A549 (cell line): ENCODE measurements at places on chromosomes 3 and 15.

DNA sequence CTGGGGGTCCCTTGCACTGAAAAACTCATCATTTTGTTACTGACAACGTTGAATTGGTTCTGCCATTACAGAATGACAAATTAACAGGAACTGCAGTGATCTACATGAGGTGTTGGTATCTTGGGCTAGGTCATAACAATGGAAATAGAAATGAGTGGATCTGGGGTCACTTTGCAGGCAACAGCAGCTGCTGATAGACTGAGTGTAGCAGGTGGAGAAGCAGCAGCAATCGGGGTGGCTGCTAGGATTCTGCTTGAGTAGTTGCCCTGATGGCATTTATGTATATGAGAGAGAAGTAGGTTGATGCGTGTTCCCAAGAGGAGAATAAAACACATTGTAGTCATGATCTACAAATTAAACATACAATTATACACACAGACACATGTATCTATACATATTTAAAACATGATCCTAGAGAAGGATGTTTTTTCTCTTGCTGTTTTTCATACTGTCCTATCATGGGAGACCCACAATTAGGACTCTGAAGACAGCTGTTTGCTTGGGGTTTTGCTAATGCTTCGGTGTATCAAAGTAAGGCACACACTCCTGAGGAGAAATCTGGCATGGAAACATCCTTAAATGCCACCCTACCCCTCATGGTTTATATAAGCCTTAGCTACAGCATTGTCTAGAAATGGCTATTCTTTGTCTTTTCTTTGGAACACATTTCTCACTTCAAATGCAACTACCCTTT lies 15.8 kb upstream of the THBS1 start:
- DNase-seq: no peak

GRCh38 chr3:10977892-10978510 lies 14.5 kb upstream of the SLC6A1 start:
- no peak for DNase-seq

GRCh38 chr3:4532535-4533112 lies 39.5 kb downstream of the ITPR1 start:
- no peak for DNase-seq

- DNase-seq: no peak
Observed at GRCh38 chr15:91801836-91802534, 51.5 kb upstream of the SLCO3A1 start.

DNA sequence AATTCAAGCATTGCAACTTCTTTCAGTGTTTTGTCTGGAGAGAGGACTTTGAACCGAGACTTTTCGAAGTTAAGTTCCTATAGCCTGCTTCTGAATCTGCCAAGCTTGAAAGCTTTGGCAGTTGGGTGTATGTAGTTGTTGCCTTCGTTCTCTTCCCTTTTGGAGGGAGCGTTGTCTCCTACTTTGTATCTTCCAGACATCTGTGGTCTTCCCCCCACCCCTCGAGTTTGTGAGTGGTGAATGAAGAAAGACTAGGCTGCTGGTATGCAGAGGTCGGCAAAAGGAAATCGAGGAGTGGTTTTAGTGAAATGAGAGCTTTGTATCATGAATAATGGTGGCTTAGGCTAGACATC lies 1.3 kb downstream of the CTNNB1 start:
- DNase-seq: no peak

DNA sequence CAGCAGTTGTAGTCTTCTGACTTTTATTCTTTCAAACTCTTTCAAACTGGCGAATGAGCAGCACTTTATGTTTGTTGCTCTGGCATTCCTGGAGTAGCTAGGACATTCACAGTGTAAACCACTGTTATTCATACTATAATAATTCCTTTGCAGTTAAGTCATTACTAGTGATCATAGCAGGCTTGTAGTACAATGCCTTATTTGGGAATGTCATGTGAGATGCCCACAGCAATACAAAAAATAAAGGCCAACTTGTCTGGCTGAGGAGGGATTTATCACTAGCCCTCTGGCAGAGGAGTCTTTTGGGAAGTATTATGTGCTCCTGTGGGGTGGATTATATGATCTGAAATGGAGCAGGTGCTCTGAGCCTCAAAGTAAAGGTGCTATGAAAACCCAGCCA lies 197.2 kb downstream of the VGLL3 start:
- DNase-seq: peak; percentile 75

GRCh38 chr3:38471260-38471857 lies 17.7 kb downstream of the ACVR2B start:
- DNase-seq: no peak

DNA sequence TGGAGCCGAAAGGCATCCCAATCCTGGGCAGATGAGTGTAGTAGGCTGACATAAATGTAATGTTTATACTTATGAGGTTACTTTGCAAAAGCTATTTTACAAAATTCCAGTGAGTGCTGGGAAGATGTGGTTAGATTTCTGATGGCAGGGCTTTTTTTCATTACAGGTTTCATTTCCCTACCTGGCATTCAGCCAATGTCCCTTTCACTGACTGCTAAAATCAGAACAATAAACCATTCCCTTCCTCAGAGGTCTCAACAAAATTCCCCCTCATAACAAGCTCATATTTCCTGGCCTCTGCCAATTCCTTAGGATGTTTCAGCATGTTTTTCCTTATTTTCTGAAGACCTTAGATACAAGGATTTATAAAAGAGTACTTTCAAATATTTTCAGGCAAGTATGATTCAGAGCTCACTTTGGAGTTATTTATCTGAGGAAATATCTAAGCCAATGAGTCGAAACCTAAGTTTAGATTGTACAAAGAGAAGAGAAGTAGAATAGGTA lies 40.9 kb upstream of the CCDC80 start:
- DNase-seq: no peak

GRCh38 chr3:105867712-105868430 lies 941 bp downstream of the CBLB start:
- DNase-seq: no peak

- no peak for DNase-seq
Observed at GRCh38 chr3:147008886-147009285, 397.5 kb downstream of the ZIC4 start.

- no peak for DNase-seq
Observed at GRCh38 chr3:191393146-191393545, 62.8 kb upstream of the UTS2B start.

GRCh38 chr15:40441565-40442531 lies 1.1 kb downstream of the BAHD1 start:
- DNase-seq: no peak

- DNase-seq: no peak
Observed at GRCh38 chr3:99503350-99503749, 135.0 kb upstream of the COL8A1 start.

DNA sequence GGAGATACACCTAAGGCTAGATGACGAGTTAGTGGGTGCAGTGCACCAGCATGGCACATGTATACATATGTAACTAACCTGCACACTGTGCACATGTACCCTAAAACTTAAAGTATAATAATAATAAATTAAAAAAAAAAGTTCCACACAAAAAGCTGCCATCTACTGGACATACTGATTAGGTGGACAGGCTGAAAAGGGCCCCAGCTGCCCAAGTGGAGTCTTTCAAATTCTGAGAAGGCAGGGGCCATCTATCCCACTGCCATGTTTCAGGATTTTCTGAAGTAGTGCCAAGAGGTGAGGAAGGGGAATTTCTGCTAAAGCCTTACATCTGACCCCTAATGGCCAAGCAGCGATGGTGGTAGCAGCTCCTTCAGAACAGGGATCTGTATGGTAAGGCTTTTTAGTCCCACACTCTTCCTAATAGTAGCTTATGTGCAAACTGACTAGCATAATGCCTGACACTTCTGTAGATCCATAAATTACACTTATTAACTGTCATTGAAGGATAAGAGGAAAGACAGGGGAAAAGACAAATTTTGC lies 7.7 kb downstream of the FSTL1 start:
- DNase-seq: no peak

- DNase-seq: peak; percentile 79
Observed at GRCh38 chr15:36373550-36373949, 205.9 kb upstream of the CDIN1 start.

DNA sequence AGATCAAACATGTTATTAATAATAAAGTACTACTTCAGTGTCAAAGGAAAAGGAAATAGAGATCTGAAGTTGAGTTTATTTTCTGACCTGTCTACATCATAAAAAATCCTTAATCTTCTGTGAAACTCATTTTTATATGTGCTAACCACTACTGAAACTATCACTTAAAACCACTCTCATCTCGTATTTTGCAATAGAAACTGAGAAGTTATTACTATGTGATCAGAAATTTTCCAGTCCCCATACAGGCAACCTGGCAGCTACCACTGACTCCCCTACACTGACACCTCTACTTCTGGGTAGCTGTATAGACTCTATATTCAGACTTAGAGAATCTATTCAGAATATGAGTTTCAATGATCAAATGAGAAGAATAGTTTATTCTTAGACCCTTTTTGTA lies 8.3 kb downstream of the HDGFL3 start:
- DNase-seq: no peak

GRCh38 chr3:168102735-168103410 lies 7.1 kb upstream of the GOLIM4 start:
- DNase-seq: no peak

DNA sequence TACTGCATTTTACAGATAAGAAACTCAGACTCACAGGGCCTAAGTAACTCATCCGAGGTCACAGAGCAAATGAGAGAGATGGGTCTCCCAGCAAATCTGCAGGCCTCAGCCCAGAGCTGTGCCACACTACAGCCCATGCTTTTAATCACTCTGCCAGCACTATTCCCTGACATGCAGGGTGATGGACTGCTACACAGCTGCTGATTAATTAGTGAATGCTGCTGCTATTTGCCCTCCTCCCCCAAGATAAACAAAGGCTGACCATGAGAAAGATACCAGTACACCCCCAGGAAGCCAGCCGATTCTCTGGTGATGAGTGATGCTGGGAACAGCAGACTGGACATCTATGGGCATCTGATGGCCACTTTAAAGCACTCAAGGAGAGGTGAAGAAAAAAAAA lies 39.3 kb downstream of the RFTN1 start:
- DNase-seq: no peak

GRCh38 chr3:33115024-33115768 lies 1.4 kb downstream of the CRTAP start:
- DNase-seq: peak; percentile 26

GRCh38 chr3:53774414-53774813 lies 71.8 kb downstream of the CHDH start:
- no peak for DNase-seq

GRCh38 chr15:51155891-51156290 lies 61.2 kb upstream of the TNFAIP8L3 start:
- no peak for DNase-seq

DNA sequence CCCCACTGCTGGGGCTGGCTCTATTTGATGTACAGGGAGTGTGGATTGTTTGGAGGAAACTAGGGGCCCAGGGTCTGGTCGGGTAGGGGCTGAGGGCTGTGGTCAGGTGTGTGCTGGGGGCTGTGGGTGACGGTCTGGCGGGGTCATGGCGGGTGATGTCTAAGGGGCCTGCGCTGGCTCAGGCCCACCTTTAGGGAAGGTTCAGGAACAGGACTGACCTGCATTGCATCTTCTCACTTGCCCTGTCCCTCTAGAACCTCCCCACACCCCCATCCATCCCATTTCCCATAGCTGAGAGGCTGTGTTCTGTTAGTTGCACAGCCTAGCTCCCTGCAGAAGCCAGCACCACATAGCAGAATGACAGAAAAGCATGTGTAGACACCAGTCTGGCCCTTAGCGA lies 39.1 kb downstream of the SCN5A start:
- no peak for DNase-seq

DNA sequence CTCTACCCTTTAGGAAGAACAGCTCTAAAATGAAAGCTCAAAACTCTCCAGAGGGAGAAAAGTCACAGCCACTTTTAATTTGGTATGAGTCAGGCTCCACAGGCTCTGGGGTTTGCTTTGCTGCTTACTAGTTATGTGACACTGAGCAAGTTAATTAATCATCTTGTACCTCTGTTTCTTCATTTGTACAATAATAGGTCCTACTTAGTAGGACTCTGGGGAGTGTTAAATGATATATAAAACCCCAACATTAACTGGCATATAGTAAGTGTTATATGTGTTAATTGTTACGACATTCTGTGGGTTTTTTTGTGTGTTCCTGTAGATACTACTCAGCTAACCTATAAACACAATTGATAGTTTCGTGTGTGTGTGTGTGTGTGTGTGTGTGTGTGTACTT lies 6.6 kb downstream of the ACKR2 start:
- DNase-seq: no peak

- DNase-seq: no peak
Observed at GRCh38 chr15:92336419-92336987, 57.2 kb upstream of the ST8SIA2 start.

GRCh38 chr3:113212150-113212843 lies 940 bp downstream of the BOC start:
- DNase-seq: peak; percentile 10

DNA sequence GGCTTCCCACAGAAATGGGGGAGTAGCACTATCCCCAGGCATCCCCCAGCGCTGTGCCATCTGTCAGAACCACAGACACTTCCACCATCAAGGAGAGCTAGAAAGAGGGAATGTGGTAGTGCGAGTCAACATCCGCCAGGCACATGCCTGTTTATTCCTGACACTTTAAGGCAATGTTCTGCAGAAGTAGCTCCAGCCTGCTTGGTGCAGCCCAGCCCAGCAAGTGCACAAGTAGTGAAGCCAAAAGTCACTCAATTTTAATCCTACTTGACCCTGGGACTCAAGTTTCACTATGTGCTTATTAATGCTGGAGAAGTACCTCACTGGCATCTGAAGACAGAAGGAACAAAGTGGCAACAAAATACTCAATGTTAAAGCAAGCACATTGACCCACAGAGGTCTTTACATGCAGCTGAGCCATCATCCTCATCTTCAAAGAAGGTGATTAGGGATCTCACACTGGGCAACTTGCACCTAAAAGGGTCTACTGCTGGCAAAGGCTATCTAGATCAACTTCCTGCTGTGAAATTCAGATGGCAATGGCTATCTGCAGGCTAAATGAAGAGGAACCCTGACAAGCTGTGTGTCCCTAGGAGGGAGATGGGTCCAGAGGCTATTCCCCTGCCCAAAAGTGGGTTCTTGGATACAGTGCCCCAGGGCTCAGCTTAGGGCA lies 61.4 kb upstream of the CLDN18 start:
- DNase-seq: no peak

DNA sequence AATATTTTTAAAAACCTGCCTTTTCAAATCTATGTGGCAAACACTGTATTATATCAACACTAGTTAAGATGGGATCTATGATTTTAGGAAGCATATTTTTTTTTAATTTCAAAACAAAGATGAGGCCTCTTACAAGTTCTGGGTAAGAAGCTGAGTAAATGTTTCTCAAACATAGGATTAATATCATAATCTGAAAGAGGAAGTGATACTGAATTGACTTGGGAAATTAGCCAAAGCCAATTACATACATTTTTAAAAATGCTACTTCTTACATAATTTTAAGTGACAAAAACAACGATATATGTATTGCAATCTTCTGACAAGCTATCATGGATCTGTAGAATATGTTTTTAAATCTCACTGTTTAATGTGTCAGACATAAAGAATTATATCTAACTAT lies 135.1 kb upstream of the UBP1 start:
- DNase-seq: no peak

DNA sequence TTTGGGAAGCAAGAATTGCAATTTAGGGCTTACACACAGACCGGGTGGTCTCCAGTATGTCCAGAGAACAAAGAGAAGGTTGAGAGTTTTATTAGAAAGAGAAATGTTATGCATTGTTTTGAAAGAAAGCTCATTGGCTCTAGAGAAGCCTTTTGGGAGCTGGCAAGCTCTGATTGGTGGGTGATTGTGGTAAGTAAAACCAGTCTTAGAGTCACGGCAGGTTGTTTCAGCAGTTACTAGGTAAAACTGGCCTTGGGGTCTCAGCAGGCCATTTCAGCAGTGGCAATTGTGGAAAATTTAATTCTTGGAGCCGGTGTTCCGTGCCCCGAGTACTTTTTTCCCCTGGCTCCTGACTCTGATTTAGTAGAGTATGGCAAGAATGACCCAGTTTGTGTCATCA lies 78.1 kb downstream of the MRPL46 start:
- DNase-seq: no peak

- no peak for DNase-seq
Observed at GRCh38 chr15:90006217-90007075, 5.3 kb downstream of the ZNF710 start.
